Neural crest cell (in vitro differentiated cells): ENCODE measurements at places on chromosomes 11 and 22. TPM values are rescaled to one million over a fixed set of nuclear protein-coding genes. Genes with fewer than 3 reads are reported as not detected.

DNA sequence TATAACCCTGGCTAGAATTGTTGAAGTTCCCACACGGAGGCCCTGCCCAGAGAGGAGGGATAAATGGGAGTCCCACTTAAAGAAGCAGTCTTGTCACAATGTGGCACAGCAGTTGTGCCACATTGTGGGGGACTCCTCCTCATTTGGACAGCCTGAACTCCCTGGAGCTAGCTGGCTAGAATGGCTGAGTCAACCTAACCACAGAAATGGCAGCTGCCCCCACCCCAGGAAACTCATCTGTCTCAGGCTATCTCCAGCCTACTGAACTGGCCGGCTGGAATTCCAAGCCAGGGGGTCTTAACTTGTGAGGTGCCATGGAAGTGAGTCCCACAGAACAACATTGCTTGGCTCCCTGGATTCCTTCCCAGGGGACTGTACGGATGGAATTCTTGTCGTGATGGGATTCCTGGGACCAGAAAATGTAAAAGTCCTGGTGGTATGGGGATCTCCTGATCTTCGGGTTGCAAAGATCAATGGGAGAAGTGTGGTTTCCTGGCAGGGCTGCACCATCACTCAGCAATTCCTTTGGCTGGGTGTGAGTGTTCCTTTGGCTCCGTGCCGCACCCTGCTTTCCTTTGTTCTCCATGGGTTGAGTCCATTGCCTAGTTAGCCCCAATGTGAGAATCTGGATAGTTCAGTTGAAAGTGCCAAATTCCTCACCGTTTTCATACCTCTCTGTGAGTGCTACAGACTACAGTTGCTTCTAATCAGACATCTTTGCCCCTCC, 791.2 kb upstream of the FAT3 start:
- DNase-seq: no peak

- no peak for DNase-seq
These were observed 358.4 kb downstream of the BUD13 start for GRCh38 chr11:116414357-116414880.

DNA sequence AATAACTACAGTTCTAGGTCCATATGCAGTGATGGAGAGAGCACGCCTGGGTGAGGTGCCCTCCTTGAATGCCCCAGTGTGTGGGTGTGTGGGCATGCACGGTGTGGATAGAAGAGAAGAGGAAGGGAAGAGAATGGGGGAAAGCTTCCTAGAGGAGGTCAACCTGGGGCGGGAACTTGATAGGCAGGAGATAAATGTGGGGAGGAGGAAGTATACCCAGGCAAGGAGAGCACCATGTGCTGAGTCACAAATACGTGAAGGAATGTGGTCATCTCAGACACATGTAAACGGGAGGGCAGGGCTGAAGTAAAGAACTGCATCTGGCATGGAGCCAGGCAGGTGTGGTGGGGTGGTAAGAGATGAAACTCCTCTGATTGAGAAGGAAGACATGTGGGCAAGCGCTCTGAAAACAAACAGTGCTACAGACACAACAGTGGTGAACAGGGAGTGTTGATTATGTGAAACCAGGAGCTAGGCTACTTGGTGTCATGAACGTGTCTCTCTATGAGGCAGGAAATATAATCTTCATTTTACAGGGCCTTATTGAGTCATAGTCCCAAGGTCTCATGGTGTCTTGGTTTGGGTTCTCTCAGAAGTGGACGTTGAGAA, 61.5 kb upstream of the EED start:
- no peak for DNase-seq

GRCh38 chr11:68038718-68039525, at the start of gene TCIRG1:
TSS of gene TCIRG1 (plus strand) at chr11:68039025. CDS start at chr11:68041272, 2,247 bp downstream.
- DNase-seq: peak; percentile 32

GRCh38 chr11:76684516-76684915, 14.0 kb upstream of the LRRC32 start:
- no peak for DNase-seq

- no peak for DNase-seq
These were observed 215.6 kb downstream of the DDX10 start for GRCh38 chr11:108880510-108880909.

DNA sequence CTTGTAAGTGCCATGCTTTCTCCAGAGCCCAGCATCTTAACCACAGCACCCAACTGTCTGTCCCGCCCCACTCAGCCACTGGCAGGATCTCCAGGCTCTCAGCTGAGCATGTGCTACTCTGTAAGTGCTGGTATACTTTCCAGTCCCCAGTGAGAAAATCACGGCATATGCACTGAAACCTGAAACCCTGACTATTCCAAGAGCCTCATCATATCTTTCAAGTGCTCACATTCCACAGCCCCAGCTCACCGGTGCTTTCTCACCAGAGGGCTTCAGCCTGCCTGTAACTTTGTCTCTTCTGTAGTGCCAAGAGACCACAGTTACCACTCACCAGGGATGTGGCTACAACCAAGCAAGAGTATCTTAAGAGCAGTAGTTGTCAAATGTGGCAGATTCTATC, 24.4 kb upstream of the PAMR1 start:
- DNase-seq: no peak

- no peak for DNase-seq
These were observed 1.4 kb downstream of the PC start for GRCh38 chr11:66956689-66957290.

GRCh38 chr11:78783846-78784245, 209.2 kb upstream of the NARS2 start:
- DNase-seq: no peak

GRCh38 chr22:35538801-35539321, 1.8 kb upstream of the RASD2 start:
- DNase-seq: peak; percentile 51

- DNase-seq: no peak
These were observed 22.8 kb upstream of the P2RY6 start for GRCh38 chr11:73249304-73249703.

GRCh38 chr11:67584881-67585873, 1.6 kb downstream of the GSTP1 start:
- no peak for DNase-seq

DNA sequence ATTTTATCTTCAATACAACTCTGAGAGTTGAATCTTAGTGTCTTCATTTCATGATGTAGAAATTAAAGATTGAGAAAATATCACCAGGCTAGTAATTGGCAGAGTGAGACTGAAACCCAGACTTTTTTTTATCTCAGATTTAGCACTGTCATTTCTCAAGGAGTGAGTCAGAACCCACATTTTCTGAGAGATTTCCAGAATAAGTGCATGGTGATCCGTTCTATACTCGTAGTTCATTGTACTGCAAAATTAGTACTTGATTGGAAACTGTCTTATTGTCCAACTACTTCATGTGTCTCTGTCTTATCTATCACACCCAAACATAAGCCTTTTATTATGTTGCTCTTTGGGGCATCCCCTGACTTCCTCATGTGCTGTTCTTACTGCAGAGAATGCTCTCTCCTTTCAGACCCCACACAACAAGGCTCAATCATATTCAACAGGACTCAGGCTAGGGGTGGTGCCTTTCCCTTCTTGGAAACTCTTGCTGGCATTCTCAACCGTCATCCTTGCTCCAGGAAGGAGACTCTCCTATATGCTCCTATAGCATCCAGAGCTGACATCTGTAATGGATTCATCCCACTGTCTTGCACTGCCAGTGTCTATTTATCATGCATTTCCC, 76.7 kb upstream of the BLID start:
- no peak for DNase-seq

DNA sequence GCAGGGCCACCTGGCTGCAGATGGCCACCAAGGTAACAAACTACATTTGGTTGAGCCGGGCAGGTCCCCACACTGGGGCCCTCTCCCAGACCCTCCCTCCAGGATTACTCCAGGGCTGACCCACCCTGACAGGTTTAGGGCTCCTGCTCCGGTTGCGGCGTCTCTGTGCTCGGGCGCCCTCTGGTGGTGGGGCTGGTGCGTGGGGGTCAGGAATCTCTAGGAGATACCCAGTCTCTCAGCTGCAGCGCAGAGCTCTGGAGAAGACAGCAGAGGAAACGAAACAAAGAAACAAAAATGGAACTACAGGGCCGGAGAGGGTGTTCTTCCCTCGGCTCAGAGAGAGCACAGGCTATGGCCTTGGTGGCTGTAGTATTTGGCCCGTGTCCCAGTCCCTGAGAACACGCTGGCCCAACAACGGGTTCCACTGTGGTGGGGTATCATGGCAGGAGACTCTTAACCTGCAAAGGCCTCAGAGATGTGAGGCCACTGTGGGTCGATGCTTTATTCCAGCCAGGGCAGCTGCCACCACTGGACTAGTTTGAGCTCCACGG, 2.4 kb downstream of the C11orf96 start:
- no peak for DNase-seq

DNA sequence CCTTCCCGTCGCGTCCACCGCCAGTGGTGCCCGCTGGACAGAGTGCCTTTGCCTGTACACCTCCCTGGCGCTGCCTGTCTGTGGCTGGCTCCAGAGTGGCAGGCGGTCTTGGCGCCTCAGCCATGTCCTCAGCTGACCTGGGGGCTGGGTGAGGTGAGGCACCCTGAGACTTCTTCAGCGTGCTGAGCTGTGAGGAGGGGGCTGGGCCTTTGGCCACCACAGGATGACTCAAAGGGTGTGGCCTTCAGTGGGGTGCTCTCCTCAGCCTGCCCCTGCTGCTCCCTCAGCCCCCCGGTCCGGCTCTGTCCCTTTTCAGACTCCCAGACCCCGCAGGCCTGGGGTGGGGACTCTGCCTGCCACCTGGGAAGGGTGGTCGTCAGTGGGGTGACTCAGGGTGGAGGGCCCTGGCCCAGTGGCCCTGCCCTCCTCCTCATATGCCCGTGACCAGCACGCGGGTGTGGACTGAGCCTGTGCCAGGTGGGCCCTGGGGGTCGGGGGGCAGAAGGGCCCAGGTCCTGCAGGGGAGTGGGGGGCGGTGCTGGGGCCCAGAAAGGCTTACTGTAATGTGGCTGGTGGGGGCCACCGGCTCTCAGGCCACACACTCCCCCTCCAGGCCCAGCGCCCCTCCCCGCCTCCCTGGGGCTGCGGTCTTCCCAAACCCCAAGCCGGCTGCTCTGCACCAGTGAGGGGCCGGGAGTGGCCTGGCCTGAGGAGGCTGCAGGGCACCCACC, 15.9 kb downstream of the CRELD2 start:
- DNase-seq: no peak

- DNase-seq: no peak
These were observed 691.6 kb downstream of the ETS1 start for GRCh38 chr11:127895776-127896175.

GRCh38 chr11:60265373-60266214, 14.9 kb upstream of the MS4A4A start:
- DNase-seq: peak; percentile 55

DNA sequence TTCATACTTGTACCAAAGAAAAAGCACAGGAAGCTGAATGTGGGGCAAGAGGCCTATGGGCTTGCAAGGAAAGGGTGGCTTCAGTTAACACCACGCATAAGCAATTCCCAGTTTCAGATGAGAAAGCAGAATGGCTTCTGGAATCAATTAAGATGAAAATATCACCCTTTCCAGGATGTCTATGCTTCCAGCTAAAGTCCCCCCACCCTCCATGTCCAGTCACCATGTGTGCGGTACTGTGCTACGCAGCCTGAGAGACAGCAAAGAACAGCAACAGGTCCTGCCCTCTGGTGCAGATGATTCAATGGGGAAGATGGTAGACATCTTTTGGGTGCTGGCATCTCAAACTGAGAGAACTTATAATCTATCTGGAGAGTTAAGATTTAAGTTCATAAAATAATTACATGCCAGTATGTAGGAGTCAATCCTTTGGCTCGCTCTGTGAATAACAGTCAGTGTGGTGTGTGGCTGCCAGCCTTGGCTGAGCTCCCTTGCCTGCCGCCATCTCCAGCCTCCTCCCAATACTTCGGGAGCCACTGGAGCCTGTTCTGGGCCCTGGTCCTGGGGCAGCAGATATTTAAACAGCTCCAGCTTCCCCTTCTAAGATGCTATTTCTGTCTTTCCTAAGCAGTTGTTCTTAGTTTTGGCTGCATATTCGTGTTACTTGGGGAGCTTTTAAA, 44.5 kb downstream of the ME3 start:
- DNase-seq: no peak

The SCGB1D2 gene
- not detected in 2 replicates for total RNA-seq

The CD3E gene
- not detected in 2 replicates for total RNA-seq

The KCNA4 gene
- 1.2 TPM in 2 replicates for total RNA-seq

The ZNF215 gene
- total RNA-seq: 10.2 and 11.2 TPM in 2 replicates

The VPREB1 gene
- total RNA-seq: not detected in 2 replicates

The C11orf87 gene
- 0.20 and 0.21 TPM in 2 replicates for total RNA-seq

The DEFB108B gene
- not detected in 2 replicates for total RNA-seq

The TRPC6 gene
- total RNA-seq: not detected in 2 replicates
